ENCODE measurements at places on chromosomes 7 and 10. TPM values are rescaled to one million over a fixed set of nuclear protein-coding genes. Genes with fewer than 3 reads are reported as not detected.

AGAP9 gene
- total RNA-seq, result 4.8 TPM

APBB1IP gene
- total RNA-seq, result 0.47 TPM

XPNPEP1 gene
- total RNA-seq, result 96.7 TPM

PARD3 gene
- total RNA-seq, result 29.7 TPM

NRG3 gene
- total RNA-seq, result 8.9 TPM

FAM241B gene
- 1.8 TPM for total RNA-seq

AGFG2 gene
- 37.3 TPM for total RNA-seq

FKBP6 gene
- not detected for total RNA-seq

MMRN2 gene
- total RNA-seq, result 243 TPM

GDF2 gene
- total RNA-seq, result not detected

TNS3 gene
- 62.3 TPM for total RNA-seq

RHEB gene
- 79.2 TPM for total RNA-seq

VTI1A gene
- total RNA-seq, result 22.1 TPM

STRIP2 gene
- 5.8 TPM for total RNA-seq

PRPS1L1 gene
- total RNA-seq, result not detected

TCAF1 gene
- 56.3 TPM for total RNA-seq

EPHA1 gene
- total RNA-seq, result not detected

TEX47 gene
- total RNA-seq, result not detected

KIAA1217 gene
- total RNA-seq, result 27.3 TPM

CLDN3 gene
- not detected for total RNA-seq

INA gene
- total RNA-seq, result 4.3 TPM

NPFFR1 gene
- total RNA-seq, result not detected

Measured in glomerular endothelial cell (primary cell).